ENCODE measurements at places on chromosomes 2 and 18.

DNA sequence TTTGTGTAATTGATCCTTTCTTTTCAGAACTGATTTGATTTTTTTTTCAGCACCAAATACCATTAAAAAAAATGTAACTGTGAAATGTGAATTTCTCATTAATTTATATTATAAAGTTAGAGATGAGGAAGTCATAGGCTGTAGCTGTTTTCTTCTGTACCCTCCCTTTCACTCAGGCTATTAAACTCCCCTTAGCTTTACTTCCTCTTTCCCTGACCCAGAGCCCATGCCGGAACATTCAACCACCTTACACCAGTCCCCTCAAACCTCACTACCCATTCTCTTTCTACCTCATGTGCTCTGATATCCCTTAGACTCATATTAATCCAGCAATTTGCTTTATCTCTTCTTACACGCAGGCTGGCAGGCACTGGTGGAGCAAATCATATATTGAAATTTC is 12.4 kb downstream of the GALNT5 start:
- no peak for DNase-seq

DNA sequence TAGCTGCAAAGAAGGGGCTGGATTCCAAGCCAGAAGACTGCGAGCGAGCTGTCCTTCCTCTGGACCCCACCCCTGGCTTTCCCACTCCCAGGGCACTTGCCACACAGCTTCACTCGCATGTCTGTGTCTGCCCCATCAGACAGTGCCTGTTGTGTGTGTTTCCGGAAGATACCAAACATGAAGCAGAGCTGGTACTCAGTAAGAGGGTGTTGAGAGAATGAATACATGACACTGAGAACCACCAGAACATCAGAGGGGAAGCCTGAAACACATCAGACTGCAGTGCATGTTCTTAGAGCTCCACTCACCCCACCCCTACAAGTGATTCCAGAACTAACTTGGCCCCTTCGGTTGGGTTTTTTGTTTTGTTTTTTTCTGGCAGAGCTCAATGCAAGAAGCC is 181.5 kb downstream of the TTC32 start:
- no peak for DNase-seq

- DNase-seq, result no peak
Observed at GRCh38 chr18:9900699-9901098, 13.1 kb upstream of the VAPA start.

GRCh38 chr2:178732913-178733312 is 74.3 kb downstream of the TTN start:
- no peak for DNase-seq

Measured in stromal cell of bone marrow (primary cell).